ENCODE measurements at places on chromosomes 1 and 21. TPM values are rescaled to one million over a fixed set of nuclear protein-coding genes. Genes with fewer than 3 reads are reported as not detected.

DNA sequence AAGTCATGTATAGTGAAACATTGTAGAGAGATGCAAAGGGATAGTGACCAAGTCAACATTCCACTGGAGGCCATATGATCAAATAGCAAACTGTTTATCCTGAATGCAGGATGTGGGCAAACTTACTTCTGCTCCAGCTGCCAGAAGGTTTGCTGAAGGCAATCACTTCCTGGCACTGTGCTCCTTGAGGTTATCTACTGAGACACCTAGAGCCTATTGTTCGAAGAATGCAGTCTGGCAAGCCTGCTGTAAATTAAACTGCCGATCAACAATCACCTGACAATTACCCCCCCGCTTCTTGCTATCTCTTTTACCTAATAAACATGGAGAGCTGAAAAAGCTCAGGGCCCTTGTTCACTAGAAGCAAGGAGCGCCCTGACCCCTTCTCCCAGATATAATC is 139.4 kb upstream of the B3GALT2 start:
- DNase-seq = no peak

- DNase-seq = no peak
Observed at GRCh38 chr1:100009458-100009857, 39.7 kb downstream of the SLC35A3 start.

MMP23B gene
- 34.6 TPM for polyA plus RNA-seq

PRKCZ gene
- 37.7 TPM for polyA plus RNA-seq

- no peak for DNase-seq
Observed at GRCh38 chr1:115648717-115649691, 7.2 kb downstream of the VANGL1 start.

DNA sequence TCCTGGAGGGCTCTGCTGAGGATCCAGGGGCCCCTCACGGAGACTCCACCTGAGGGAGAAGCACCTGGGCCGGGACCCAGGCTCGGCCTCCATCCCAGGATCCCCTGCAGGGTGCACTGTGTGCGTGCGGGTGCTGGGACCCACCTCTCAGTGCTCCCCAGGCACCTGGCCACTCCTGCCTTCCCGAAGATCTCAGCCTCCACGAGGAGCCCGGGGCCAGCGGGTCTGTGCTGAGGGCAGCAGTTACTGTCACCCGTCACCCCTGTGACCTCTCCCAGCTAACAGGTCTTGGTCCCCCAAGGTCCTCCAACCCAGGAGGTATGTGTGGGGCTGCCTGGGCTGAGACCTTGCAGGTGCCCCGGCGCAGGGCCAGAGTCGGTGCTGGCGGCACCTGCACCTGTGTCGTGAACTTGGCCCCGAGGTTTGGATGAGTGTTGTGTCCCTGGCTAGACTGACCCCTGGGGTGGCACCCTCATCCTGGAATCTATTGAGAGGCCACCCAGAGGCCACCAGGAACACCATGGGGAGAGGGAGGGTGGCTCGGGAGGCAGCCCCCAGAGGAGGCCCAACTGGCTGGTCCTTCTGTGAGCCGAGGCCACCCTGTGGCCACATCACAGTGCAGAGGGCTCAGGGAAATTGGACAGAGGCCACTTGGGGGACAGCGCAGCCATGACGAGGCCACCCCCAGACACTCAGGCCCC is 17.7 kb downstream of the MORN1 start:
- no peak for DNase-seq

GRCh38 chr1:221527886-221528624 is 213.8 kb downstream of the DUSP10 start:
- no peak for DNase-seq

DNA sequence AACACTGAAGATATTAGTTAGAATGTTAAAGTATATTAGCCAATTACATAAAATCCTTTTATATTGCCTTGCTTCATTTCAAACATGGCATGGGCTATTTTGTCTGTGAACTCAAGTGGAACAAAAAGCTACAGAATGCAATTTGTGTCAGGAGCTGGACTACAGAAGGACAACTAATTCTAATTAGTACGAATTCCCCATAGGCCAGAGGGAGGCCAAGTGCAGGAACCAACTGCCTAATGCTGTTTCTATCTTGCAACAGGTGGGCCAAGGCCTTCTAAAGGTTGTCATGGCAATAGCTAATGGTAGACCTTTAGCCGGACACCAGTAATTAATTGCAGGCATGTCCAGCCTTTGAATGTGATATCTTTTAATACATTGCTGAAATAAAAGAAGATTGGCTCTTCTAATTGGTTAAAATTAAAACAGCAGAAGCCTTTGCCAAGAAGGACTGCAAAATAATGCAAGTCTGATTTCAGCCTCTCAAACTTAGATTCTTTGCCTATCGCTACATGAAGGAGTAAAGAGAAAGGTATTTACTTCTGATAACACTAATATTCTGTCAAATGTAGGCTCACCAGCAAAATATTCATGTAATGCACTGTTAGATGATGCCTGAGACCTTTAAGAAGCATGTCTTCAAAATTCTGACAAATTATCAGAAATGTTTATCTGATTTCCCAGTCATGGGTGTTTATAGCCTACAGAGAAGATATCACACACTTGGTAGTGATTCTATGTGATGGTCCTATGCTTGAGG is 232.1 kb downstream of the LMO4 start:
- no peak for DNase-seq

CELSR2 gene
- 35.7 TPM for polyA plus RNA-seq

DMBX1 gene
- polyA plus RNA-seq = 0.06 TPM

NTMT2 gene
- polyA plus RNA-seq = not detected

- DNase-seq = no peak
Observed at GRCh38 chr1:84835169-84835568, 57.8 kb downstream of the LPAR3 start.

GRCh38 chr1:171973421-171973820 is 132.1 kb downstream of the DNM3 start:
- no peak for DNase-seq

DNA sequence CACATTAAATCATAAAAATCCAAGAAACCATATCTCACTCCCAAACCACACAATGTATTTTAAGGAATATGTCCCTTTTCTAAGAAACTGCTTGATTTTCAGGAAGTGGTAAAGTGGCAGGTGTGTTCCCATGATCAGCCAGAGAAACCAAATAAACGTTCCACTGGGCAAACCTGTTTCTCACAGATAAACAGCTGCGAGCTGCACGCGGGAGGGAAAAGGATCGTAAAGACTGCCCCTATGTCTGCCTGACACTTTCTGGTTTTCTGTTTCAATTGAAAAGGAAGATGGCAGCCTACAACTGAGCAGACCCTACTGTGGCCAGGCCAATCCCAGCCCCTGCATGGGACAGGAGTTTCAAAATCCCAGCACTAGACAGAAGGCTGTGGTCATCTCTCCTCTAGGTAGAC is 36.6 kb downstream of the HIVEP3 start:
- no peak for DNase-seq

All from renal pelvis (tissue), 12 donors.